ENCODE measurements at places on chromosomes 2 and 18.

DNA sequence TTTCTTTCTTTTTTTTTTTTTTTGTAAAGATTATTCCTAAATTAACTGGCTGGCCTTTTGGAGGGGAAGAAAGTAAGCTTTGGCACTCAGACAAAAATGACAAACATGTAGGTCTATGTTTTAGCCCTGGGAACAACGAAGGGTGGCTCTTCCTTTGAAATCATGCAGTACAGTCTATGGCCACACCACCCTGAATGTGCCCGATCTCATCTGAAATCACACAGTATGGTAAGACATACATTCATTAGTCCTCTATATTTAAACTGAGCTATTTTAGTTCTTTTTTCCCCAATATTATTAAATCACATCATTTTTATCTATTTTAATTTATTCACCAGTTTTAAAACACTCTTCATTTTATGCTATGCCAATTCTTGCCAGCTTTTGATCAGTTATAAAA, 48.2 kb downstream of the PLA2R1 start:
- DNase-seq: no peak

GRCh38 chr2:219254590-219255201, 978 bp upstream of the TUBA4A start:
- no peak for DNase-seq

- peak; percentile 96 for DNase-seq
Observed at GRCh38 chr18:65287652-65288051, 463.2 kb upstream of the CDH7 start.

GRCh38 chr2:101344137-101344536, 35.6 kb upstream of the RNF149 start:
- DNase-seq: no peak

DNA sequence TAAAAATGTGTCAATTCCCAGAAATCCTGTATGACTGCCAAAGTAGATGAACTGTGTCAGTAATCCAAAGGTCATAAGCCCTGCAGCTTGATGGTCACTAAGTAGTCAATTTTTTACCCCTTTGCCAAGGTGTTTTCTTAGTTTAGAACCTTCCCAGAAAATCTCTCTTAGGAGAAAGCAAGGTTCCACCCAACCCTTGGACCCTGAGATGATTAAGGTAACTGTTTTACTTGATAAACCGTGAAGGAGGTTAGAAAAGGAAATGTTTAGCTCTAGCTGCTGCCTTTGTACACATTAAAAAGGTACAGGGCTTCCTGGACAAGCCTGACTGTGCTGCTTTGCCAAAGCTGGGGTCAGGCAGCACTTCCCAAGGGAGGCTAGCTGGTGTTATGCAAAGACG, 24.4 kb upstream of the LRP2 start:
- DNase-seq: no peak

- DNase-seq: peak; percentile 74
Observed at GRCh38 chr2:204325468-204325867, 219.8 kb upstream of the PARD3B start.

DNA sequence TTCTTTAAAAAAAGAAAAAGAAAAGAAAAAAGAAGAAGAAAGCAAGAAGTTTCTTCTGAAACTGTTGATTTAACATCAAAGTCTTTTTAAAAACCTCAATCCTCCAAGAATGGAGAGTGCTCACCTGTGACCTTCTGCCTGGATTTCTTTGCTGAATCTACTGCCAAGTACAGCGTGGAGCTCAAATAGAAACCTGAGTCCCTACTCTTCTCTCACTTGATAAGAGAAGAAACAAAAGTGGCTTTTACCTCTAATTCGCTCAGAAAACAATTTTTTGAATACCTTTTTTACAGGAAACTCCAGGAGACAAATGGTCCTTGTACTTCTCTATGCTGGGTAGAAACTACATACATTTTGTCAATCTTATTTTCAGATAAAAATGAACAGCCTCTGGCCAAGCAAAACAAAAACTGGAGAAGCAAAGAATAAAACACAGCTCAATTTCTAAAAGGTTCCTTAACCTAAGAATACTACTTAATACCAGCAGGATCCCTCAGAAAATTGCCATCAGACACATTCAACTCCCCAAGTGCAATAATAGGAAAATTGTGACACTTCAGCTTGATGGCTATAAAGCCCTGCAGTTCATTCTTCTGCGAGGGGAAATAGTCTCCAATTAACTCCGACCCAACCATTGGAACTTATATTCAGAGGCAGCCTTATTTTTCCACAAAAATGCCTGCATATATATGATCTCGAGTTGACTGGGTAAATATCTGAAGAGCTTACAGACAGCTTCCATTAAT, 85.8 kb downstream of the GRB14 start:
- DNase-seq: no peak

DNA sequence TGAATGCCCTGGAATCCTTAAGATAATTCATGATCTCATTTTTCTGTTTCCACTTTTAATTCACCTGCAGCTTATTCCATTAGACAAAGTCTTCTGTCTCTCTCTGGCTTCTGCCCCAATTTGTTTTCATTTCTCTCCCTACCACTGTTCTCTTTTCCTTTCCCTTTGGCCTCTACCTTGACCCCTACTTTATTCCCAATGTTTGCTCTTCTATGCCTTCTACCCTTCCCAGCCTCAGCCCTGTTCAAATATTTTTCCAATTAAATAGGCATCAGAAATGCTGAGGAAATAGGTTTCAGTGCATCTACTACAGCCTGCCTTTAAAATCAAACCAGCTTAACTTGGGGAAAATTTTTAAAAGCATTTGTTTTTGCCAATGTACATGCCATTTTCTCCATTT, 443.7 kb upstream of the CWC22 start:
- DNase-seq: no peak

DNA sequence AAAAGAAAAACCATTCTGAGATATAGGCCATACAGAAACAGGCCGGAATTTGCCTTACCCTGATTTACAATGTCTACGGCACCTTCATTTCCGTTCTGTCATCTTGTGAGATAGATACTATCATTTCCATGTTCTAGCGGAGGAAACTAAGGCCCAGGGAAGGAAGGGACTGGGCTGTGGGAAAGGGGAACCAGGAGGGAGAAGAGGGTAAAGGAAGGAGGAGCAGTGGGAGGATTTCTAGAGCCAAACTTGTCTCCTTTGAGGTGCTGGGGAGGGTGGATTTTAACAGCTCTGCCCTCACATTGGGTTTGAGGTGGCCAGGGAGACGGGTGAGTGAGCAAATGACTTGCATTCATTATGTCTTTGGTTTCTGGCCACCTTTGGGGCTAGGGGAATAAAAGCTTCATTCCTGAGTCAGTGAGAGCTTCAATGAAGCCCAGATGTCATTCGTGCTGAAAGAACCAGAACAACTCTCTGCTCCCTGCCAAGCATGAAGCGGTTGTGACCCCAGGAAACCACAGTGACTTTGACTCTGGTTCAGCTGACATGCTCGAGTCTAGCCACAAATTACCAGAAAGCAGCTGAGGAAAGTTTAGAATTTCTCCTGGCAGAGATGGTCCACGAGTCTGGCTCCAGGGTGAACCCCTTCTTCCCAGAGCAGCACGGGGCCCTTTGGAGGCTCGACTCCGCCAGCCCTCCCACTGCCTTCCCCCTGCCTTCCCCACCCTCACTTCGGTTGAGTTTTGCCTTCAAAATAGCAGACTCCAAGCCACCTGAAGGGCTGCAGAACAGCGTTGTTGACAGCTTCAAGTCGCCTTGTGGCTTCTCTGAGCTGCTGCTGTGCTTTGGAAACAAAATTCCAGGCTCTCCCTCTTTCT, 3.8 kb downstream of the ACTG2 start:
- no peak for DNase-seq

DNA sequence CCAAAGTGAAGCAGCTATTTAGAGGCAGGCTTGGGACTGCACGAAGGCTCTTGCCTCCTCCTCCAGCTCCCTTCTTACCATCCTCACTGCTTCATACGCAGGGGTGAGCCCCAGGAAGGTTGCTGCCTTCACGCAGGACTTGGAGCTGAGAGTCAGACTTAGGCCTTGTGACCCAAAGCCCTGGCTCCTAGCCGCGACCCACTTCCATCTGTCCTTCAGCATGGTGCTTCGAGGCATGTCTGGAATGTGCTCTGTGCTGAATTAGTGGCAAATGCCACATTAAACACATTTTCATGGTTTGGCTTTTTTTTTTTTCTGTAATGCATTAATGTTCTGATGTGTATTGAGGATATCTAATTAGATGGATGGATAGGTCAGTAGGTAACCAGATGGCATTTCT, 37.5 kb downstream of the ITGB1BP1 start:
- DNase-seq: no peak

GRCh38 chr2:218605432-218605831, 2.3 kb upstream of the PLCD4 start:
- DNase-seq: no peak

DNA sequence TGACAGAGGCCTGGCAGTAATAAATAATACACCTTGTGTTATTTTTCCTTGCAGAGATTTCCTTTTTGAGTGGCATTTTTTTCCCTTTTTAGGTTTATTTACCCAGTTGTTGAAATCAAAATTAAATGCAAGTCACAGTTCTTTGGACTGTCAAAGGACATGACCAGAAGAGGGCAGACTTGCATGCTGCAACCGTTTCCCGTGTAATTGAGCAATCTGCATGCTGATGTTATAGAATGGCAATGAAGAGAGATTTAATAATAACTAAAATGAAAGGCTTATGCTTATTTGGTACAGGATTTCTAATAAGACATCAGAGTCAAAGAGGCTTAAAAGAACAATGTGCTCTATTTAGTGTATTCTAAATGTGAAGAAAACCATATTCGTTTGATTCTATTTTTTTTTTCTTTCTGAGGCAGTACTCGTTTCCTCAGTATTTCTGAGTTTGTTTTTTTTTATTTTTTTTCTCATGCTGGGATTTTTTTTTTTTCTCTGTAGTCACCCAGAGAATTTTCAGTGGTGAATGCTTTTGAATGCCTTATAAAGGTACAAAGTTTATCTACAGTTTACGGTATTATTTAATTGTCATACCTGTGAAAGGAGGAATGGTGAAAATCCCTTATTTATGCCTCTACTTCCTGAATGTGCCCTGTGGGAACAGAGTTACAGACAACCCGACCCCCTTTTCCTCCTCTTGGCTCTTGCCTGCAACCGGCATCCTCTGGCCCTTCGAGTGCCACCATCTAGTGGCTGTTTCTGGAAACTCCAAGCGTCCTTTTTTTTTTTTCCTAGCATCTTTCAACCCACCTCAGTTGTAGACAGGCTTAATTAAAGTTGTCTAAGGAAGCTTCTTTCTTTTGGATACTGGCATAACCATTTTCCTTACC, 368.5 kb downstream of the LRRTM1 start:
- no peak for DNase-seq

- DNase-seq: no peak
Observed at GRCh38 chr2:233248999-233249398, 2.5 kb upstream of the ATG16L1 start.

DNA sequence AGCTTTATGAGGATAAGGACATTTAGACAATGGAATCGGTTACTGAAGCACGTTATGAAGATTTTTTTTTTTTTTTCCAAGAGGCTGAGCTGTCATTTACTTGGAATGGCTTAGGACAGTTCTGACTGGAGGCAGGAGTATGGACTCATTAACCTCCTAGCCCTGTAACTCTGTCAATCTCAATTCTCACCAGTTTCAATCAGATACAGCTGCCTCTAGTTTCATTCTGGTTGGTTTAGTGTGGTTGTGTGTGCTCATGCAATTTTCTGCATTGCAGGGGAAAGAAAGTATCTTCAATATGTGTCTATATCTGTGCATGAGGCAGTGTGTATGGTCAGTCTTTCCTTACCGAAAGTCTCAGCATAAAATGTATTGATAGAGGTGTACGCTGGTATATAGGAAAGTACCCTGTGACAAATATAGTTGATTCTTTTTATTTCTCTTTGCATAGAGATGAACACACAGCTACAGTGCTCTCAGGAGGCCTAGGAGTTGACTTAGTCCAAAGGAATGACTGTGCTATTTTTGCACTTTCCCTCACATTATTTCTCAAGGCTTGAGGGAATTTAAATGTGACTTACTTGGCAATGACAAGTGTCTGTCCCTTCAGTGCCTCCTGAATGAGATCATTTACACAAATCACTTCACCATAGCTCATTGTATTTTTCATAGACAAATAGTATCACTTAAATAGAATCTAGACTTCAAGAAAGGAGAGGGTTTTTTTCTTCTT, 50.5 kb upstream of the GRB14 start:
- no peak for DNase-seq

DNA sequence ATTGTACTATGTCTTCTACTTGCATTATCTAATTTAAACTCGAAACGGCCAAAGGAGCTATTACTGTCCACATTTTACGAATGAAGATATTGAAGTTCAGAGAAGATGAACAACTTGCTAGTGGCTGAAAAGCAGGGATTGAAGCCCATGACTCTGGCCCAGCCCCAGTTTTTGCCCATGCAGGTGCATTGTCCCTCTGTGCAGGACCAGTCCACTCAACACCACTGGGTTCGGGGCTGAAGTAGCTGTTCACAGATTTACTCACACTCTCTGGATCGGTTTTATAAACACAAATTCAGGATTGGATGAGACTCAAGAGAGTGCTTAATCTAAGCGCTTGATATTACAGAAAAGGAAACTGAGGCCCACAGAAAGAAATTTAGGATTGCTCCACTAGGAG, 1.4 kb upstream of the IHH start:
- no peak for DNase-seq

- no peak for DNase-seq
Observed at GRCh38 chr2:37230581-37230980, 815 bp downstream of the CEBPZ start.

- DNase-seq: no peak
Observed at GRCh38 chr2:106563195-106563594, 76.0 kb downstream of the CD8B2 start.

- DNase-seq: no peak
Observed at GRCh38 chr2:161982548-161983330, 91.3 kb downstream of the DPP4 start.

GRCh38 chr2:148022351-148022750, 1.5 kb downstream of the MBD5 start:
- no peak for DNase-seq

DNA sequence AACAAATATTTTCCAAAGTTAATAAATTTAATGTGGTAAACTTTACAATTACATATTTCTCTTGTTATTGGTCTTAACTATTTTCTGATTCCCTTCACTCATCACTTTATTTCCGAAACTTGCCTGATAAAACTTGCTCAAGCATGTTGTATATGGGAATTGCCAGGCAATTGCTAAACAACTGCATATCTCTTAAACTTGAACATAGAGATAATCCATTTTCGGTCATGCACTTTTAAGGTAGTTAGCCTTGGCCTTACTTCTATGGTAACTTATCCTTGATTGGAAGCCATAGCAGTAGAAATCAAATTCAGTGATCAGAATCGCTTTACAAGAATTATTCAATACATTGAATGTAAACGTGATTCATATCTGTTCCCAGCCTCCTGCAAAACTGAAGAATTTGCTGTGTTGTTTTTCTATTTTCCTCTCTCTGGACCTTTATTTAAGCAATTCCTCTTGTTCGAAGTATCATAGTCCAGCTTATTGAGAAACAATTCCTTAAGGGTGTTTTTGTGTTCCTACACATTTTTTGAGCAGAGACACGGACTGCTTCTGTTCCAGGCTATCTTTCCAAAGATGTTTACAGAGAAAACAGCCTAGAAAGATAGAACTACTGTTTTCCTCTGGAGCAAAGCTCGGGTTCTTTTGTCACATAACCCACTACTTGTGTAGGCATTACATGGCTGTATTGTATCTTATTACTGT, 674.3 kb downstream of the IRS1 start:
- DNase-seq: no peak
